Activated CD4-positive, CD25-positive, alpha-beta regulatory T cell (primary cell): ENCODE measurements at places on chromosomes 2 and 18.

DNA sequence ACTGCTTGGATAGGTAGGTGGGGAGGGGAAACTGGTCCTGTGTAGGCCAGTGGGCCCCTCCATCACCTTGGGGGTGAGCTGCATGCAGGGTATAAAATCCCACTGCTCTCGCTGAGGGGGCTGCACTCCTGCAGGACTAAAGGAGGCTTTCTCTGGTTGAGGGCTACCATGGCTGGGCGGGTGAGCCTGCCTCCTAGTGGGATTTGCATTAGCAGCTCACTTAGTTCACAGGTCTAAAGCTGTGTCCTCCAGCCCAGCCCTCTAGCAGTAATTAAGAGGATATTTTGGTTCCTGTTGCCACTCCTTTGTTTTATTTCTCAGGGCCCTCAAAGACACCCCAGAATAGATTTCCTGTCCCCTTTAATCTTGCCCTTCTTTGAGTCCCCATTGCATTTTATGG lies 24.6 kb downstream of the TMEM127 start:
- no peak for DNase-seq

- DNase-seq, result no peak
Observed at GRCh38 chr18:48818329-48819254, 132.2 kb downstream of the SMAD7 start.

- no peak for DNase-seq
Observed at GRCh38 chr2:157990173-157990572, 111.5 kb upstream of the UPP2 start.

DNA sequence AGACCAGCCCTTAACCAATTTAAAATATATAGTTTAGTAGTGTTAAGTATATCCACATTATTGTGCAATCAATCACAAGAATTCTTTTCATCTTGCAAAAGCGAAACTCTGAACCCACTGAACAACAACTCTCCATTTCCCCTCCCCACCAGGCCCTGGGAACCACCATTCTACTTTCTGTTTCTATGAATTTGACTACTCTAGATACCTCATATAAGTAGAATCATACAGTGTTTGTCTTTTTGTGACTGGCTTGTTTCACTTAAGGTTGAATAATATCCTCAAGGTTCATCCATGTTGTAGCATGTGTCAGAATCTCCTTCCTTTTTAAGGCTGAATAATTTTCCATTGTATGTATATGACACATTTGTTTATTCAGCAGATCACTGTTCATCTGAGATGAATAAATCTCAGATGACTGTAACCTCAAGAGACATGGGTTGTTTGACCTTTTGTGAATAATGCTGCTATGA lies 8.1 kb upstream of the SOS1 start:
- peak; percentile 7 for DNase-seq

- DNase-seq, result no peak
Observed at GRCh38 chr18:9708057-9708433, at the start of gene RAB31. TSS of gene RAB31 (plus strand) at chr18:9708301. CDS start at chr18:9708406, 105 bp downstream.

GRCh38 chr2:42713920-42714319 lies 50.0 kb downstream of the OXER1 start:
- DNase-seq, result no peak

GRCh38 chr2:88329815-88330603 lies 122.5 kb downstream of the FOXI3 start:
- DNase-seq, result no peak

DNA sequence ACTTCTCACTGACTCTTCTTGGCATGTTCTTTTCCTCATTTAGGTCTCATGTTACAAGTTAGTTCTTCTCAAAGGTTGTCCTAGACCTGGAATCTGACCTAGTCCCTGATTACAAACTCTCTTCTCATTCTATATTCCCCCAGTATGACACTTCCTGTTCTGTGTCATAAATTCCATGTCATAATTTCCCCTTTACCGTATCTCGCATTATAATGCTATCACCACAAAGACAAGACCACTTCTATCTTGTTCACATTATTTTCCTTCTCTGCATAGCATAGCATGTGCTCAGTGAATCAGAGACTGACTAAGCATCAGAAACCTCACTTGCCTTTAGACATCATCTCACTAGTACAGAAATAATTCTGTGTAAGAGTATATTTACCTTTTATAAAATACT lies 63.6 kb upstream of the CAVIN2 start:
- no peak for DNase-seq

GRCh38 chr2:126659562-126660467 lies 3.9 kb downstream of the GYPC start:
- no peak for DNase-seq

DNA sequence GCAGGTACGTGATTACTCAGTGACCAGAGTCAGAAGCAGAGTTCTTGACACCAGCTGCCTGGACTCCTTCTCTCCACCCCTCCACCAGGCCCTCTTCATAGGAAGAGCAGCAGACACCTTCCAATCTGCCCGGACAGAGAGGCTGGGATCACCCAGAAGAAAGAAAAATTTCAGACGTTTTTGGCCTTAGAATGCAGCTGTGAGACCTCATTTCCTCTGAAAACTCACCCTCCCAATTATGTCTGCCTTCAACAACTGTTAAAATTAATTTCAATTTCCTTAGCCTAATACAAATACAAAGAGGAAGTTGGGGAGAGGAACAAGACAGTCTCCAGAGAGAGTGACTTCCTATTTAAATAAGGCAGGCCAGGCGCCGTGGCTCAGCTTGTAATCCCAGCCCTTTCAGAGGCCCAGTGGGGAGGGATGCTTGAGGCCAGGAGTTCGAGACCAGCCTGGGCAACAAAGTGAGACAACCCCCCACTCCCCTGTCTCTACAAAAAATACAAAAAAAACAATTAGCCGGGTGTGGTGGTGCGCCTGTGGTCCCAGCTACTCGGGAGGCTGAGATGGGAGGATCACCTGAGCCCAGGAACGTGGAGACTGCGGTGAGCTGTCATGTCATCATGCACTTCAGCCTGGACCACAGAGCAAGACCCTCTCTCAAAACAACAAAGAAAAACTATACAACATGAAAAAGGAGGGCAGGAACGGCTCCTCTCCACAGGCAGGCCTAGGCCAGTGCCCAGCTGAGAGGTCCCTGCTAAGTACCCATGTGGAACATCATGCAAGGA lies 1.6 kb downstream of the SLC66A2 start:
- no peak for DNase-seq
